ENCODE measurements at places on chromosomes 4 and X. TPM values are rescaled to one million over a fixed set of nuclear protein-coding genes. Genes with fewer than 3 reads are reported as not detected.
A peak's percentile ranks its signal among the peaks of the same experiment; 100 is the strongest.

- no peak for DNase-seq
These were observed 40.1 kb downstream of the USP46 start for GRCh38 chr4:52618795-52619590.

DNA sequence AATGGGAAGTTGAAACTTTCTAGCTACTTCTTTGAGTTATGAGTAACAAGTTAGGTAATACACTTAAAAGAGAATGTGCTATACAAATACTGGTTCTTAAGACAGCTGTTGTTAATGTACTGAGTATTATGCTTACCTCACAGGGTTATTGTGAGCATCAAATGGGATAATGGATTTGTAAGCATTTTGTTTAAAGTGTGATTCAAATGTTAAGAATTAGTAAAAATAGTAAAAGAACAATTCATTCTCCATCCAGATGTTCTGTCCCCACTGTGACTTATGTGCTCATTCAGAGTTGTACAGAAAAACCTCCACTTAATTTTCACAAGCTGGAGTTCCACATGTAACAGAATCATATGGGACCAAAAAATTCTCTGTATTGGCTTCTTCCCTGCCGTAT is 63.6 kb downstream of the AR start:
- DNase-seq = peak; percentile 44

DNA sequence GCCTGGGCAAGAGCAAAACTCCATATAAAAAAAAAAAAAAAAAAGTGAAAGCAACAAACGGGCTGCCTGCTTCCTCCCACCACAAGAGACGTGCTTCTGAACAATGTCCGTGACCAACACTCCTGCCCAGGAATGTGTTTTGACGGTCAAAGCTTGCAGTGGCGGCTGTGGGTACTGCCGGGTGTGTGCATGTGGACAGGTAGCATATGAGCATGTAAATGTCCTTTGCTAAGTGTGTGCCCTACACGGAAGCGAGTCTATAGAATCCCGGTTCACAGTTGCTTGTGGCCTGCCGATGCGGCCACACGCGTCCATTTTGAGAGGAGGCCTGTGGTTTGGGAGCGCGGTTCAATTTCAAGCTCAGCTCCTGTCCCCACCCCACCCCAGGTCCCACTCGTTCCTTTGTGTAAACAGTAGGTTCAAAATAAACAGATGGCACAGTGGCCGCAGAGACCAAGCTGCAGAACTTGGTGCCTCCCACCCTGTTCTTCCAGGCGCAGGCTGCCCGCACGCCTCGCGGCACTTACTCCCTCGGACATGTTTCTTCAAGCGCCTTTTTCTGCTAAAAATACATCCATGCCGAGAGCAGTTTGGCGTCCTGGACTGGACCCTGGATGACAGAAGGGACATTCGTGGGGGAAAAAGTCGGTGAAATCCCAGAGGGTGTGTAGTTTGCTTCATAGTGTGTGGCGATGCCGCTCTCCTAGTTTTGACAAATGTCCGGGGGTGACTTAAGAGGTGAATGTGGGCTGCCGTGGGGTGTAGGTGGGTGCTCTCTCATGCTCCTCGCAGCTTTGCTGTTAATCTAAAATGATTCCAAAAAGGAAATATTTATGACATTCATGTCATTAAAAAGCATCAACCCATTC is 11.5 kb upstream of the NKX1-1 start:
- DNase-seq = no peak

- DNase-seq = peak; percentile 78
These were observed 59.8 kb upstream of the GPM6B start for GRCh38 chrX:13876652-13877051.

NUDT10 gene
- total RNA-seq = 0.90 TPM

AWAT2 gene
- under 0.01 TPM for total RNA-seq

RAB41 gene
- not detected for total RNA-seq

ARHGAP10 gene
- total RNA-seq = 42.8 TPM

IL2RG gene
- total RNA-seq = not detected

Data from IMR-90 (cell line).